ENCODE measurements at places on chromosomes 2 and 18. TPM values are rescaled to one million over a fixed set of nuclear protein-coding genes. Genes with fewer than 3 reads are reported as not detected.

DNA sequence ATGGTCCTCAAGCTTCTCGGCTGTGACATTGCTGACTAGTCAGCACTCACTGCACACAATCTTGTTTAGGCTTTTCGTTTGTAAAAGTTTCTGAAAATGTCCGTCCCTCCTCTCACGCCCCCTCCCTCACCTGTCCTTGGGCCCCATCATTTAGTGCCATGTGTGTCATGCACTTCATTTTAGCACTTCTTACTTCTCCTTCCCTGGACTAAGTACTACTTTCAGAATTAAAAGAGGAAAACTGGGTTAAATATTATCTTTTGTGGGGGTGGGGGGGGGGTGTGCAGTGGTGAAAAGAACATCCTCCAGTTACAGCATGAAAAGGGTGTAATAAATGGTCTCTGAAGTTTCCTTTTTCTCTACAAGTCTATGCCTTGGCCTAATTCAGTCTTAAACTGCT lies 182.0 kb upstream of the SP5 start:
- no peak for DNase-seq

GRCh38 chr18:13524811-13525210 lies 201.5 kb downstream of the FAM210A start:
- DNase-seq, result no peak

DNA sequence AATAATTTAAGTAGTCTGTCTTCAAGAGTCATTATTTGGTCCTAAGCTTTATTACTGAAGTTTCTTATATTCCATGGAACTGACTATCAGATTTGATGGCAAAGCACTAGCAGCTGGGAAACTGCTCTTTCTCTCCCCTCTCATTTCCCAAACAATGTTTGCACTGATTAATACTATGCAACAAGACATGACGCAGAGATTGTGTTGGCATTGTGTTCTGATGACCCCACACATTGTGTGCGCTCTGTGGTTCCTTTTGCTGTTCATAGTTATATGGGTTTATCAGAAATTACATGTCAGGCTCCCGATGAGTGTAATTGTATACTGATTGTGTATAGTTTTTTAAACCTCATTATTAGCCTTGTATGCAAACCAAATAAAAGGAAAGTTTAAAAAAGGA lies 331.6 kb upstream of the FANCL start:
- DNase-seq, result no peak

- DNase-seq, result no peak
Measured at GRCh38 chr2:9015998-9016397, 12.5 kb upstream of the MBOAT2 start.

DNA sequence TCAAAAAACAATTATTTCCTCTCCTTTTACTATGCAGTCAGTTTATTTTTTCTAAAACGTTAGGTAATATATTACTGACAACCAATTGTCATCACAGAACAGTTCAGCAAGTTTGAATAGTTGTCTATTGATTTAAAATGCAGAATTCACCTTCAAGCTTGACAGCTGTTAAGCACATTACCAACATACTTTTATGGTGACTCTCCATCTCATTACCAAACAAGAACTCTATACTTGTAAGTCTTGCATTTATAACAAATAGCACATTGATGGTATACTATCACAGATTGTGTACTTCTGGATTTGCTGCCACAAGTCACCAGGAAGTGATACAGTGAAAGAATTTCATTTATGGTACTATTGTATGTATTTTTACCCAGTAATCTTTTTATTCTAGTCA lies 99.4 kb upstream of the PPP1CB start:
- no peak for DNase-seq

Gene GDF7
- total RNA-seq, result 0.41 TPM

- no peak for DNase-seq
Measured at GRCh38 chr18:49135877-49136276, 185.1 kb upstream of the SMAD7 start.

Gene TUBB8B
- not detected for total RNA-seq

DNA sequence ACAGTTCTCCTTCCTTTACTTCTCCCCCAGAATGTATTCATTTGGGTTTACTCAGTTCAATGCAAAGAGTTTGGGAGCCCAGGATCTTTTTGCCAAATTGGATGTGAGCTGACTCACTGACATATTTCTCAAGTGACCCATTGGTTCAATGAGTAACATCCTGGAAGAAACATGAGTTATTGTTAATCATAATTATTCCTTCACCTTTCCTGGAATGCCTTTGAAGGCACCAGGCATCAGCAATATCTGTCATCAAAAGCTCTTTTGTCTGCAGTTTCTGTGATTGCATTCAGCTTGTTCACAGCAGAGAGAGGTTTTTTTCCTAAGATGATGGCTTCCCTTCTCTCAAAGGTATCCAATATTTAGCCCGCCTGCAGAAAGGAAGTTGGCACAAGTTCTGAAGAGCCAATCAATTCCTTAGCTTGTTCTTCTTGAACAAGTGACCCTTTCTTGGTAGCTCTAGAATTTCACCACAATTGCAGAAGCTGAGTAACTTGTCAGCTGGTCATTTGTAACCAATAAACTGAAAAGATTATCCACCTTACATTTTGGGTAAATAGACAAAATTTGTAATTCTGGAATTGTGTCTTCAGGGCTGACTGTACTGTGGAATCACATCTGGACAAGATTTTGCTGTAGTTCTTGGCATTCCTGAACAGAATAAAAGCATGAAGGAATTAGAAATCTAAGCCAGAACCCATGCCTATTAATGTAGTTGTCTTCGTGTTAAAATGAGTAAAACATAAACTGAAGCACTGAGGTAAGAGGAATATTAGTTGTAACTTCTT lies 72.2 kb upstream of the TMEM17 start:
- no peak for DNase-seq

Gene VWC2L
- total RNA-seq, result not detected

Gene CFC1
- not detected for total RNA-seq

Gene PRKAG3
- not detected for total RNA-seq

Gene TGFA
- 19.8 TPM for total RNA-seq

Gene DSG3
- not detected for total RNA-seq

GRCh38 chr2:151264157-151264825 lies 2.6 kb upstream of the RBM43 start:
- DNase-seq, result no peak

Gene TEX44
- total RNA-seq, result not detected

- DNase-seq, result no peak
Measured at GRCh38 chr2:88866756-88867155, 175.3 kb downstream of the RPIA start.

Gene FIGN
- total RNA-seq, result 0.80 TPM

DNA sequence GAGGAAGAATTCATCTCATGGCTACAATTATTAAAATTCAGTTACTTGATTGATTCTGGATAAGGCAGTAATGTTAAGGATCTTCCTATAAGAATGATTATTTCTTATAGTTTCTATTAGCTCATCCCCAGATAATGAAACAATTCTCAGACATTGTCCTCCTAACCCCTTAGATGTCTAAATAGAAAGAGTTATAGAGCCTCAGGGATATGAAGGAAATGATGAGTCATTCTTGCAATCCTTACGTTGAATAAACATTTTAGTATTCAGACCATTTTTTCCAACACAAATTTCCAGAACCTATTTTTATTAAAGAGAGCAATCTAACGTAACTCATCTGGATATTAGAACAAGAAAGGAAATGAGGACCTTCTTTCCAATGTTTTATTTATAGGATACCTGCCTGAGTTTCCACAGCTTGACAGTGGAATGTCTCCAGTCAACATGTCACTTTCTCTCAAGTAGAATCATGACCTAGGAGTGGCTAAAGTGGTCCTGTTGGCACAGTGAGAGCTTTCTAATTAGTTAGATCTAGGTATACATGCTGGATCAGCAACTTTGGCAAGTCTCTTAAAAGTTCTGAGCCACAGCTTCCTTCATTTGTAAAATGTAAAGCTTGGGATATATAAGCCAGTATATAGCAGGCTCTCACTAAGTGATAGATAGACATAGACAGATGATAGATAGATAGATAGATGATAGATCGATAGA lies 88.0 kb upstream of the RAB27B start:
- no peak for DNase-seq

Gene NDUFB3
- total RNA-seq, result 2.2 TPM

DNA sequence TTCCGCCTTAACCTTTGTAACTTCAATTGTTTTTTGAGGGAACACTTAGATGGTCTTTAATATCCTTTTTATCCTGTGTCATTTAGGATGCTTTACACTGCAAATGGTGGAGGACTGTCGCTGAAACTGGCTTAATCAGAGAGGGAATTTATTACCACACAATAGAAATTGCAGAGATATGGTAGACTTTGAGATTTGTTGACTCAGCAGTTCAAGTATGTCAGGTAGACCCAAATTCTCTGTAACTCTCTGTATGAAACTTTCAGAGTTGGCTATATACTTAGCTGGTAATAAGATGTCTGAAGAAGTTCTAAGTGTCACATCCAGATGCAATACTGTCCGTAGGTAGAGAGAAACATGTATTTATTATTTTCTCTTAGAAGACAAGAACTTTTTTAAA lies 100.1 kb downstream of the ZNF804A start:
- DNase-seq, result no peak

DNA sequence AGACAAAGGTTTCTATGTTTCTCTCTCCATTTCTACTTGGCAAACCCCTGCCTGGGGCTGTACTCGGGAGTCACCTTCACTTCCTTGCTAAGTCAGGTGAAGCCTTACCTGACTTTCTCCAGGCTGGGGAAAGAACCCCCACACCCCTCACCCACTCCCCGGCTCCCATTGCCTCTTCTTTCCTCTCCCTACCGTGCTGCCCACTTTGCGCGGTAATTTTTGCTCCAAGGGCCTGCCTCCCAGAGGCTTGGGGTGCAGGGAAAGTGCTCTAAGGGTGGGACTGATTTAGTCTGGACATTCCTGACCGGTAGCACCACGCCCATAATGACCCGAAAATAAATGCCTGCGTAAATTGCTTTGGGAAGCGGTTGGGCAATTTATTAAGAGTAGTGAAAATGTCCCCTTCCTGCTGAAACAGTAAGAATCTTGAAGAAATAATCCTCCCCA lies 49.1 kb upstream of the ATP6V1B1 start:
- DNase-seq, result no peak

Gene NEU2
- not detected for total RNA-seq

DNA sequence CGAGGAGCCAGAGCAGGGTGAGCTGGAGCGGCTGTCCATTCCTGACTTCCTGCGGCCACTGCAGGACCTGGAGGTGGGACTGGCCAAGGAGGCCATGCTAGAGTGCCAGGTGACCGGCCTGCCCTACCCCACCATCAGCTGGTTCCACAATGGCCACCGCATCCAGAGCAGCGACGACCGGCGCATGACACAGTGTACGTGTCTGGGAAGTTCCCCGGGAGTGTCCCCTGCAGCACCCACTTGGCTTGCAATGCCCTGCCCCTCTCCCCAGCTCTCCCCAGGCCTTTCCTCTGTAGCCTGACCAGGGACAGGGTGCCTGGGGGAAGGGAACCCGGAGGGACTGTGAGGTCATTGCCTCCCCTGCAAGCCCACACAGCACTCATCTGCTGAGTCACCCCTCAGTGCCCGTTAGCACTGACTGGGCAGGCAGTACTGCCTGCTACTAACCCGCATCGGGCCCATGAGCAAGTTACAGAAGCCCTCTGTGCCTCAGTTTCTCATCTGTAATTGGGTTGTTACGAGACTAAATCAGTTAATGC lies 29.4 kb upstream of the GMPPA start:
- no peak for DNase-seq

Gene RNPEPL1
- total RNA-seq, result 135 TPM

DNA sequence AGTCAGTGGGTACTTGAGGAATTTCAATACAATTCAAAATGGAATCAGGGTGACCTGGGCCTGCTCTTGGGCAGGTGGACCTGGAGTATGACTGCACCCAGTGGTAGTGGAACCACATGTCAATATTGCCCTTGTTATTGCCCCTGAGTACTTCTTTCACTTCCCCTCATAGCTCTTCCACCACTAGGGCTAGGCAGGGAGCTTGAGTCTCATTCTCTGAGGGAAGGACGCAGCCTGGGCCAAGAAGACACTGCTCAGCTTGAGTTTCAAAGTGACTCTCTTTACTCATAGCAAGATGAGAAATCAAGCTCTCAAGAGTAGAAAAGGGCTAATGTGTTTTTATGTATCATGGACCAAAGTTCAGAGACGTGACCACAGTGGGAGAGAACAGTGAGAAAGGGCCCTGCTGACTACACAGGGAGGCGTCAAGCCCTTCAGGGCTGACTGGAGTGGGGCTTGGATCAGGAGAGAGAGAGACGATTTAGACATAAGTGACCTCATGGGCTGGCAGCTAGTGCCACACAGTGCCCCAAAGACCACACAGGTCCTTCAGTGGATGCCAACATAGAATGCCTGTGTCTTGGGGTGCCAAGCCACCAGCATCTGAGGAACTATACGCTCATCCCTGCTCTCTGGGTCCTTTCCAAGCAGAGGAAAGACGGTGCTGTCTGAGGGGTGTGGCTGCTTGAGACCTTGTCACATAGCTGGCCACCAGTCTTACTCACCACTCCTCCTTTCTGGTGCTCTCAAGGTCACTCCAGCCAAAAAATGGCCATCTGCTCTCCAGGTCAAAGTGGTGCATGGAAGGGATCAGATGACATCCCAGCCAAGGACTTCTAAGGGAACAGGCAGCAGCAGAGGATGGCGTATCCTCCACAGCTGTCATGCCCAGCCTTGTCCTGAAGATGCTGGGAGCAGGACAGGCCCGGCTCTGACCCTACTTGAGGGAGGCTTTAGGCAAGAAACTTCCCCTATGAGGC lies 13.0 kb downstream of the PTMA start:
- no peak for DNase-seq

Gene AGFG1
- total RNA-seq, result 15.5 TPM

DNA sequence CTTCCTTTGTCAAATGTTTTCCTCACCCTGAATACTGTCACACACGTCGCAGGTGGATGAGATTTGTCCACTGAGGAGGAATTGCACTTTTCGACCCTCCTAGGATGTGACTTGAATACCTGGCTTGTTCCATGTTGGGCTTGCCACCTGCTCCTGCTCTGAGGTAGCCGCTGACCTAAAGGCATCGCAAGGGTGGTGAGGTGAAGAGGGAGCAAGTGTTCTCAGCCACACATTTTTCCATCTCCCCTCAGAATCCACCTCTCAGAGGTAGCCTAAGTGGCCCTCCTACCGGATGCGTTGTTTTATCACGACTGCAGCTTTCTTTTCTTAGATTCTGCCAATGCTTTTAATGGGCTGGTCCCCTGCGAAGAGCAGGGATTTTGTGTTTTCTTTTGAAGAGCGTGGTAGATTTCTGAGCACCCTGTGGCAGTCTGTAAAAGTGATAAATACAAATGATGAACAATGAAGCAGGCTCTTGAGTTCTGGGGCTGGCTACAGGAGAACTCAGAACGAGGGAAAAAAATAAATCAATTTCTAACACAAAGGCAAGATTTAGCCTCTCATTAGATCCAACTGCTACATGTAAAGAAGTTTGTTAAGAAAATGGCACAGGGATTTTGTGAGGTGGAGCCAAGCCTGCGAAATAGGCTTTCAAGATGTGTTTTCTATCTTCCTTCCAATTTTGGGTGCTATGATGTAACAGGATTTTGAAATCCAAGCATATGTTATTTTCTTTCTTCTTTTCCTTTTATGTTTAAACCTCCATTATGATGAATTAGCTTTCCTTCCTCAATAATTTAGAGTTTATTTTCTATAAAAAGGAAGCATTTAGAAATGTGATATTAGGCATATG lies 386.7 kb downstream of the TGIF1 start:
- no peak for DNase-seq

GRCh38 chr18:21702602-21703001 lies 2.0 kb downstream of the ABHD3 start:
- no peak for DNase-seq

All from transverse colon (tissue), 4 donors.